Activated naive CD4-positive, alpha-beta T cell (primary cell): ENCODE measurements at places on chromosomes 16 and 17.

- no peak for DNase-seq
These were observed 211.4 kb downstream of the GRIN2A start for GRCh38 chr16:9970796-9971195.

DNA sequence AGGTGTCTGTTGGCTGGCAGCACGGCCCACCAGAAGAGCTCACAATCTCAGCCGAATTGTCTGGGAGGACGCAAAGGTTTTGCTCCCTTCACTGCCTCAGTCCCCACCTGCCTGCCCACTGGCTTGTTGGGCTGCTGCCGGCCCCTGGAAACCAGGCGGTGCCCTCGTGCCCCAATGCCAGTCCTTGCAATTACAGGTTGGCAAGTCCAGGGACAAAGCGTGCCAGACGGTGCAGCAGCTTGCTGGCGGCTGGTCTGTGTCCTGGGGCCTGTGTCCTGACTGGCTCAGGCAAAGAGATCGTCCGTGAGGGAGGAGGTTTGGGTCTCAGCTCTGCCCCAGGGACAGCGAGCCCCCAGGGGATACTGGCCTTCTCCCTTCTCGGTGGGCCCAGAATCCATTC lies 24.6 kb upstream of the SPNS2 start:
- DNase-seq: no peak

GRCh38 chr17:76262732-76263344 lies 2.3 kb upstream of the UBALD2 start:
- no peak for DNase-seq

DNA sequence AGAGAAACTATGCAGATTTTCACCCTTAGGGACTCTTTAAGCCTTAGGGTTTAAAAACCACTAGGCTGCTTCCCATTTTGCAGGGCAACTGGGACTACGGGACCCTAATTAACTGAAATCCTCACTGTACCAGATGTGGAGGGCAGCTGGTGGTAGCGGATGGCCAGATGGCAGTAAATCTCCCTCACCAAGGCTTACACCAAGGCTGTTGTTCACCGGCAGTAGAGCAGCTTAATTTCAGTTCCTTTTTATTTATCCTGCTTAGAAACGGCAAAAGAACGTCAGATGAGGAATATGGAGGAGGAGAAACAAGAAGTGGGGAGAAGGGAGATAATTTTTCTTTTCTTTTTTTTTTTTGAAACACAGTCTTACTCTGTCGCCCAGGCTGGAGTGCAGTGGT lies 6.5 kb downstream of the ABHD15 start:
- no peak for DNase-seq

DNA sequence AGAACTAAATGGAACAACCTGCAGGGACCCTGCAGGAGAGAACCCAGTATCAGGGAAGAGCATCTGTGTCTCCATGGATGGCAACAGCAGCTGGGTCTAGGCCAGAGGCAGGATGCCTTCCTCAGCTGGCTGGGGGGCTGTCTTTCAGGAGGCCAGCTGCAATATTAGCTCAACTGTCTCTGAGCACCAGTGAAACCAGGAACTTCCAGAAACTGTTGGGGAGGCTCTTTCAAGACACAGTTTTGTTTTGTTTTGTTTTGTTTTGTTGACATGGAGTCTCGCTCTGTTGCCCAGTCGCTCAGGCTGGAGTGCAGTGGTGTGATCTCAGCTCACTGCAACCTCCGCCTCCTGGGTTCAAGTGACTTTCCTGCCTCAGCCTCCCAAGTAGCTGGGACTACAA lies 7.6 kb downstream of the GPR142 start:
- DNase-seq: no peak

GRCh38 chr17:17485420-17485819 lies 8.6 kb downstream of the MED9 start:
- no peak for DNase-seq

- no peak for DNase-seq
These were observed 24.5 kb downstream of the KSR1 start for GRCh38 chr17:27480699-27481098.

DNA sequence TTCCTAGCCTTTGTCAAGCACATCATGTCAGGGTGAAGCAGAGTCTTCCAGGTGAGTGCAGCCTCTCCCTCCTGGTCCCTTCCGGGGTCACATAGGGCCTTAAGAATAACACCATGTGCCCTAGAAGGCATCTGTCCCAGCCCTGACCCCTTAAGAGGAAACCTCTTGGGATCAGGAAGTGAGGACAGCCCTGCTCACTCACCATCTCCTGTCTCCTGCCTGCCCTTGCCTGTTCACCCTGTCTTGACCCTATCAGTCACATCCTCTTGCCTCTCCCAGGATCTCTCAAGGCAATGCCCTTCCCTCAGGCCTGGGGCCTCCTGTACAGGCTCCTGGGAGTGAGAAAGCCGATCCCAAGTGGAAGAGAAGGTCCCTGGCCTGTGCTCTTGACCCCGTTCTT lies 13.9 kb downstream of the MYL4 start:
- no peak for DNase-seq

GRCh38 chr17:21467739-21468490 lies 91.8 kb downstream of the KCNJ12 start:
- no peak for DNase-seq

GRCh38 chr16:13835387-13835786 lies 84.6 kb upstream of the ERCC4 start:
- DNase-seq: no peak

GRCh38 chr16:84247331-84247730 lies 7.5 kb upstream of the KCNG4 start:
- no peak for DNase-seq

GRCh38 chr16:79297805-79298204 lies 302.7 kb downstream of the MAF start:
- DNase-seq: no peak

DNA sequence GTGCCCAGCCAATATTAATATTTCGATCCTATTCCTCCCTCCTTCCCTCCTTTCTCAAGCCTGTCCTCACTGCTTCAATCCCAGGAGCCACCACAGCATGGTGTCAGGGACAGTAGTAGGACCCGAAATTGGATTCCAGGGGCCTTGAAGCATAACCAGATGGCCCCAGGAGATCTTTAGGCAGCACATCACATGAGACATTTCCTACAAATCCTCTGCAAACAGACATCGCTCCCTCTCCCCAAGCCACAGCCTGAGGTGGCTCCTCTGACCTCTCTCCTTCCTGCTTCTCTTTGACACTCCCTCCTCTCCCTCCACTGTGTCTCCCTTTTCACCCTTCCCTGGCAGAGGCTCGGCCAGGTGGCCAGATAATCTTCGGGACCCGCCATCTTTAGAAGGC lies 76.6 kb downstream of the BMERB1 start:
- no peak for DNase-seq

GRCh38 chr17:63426917-63427308 lies 19.2 kb downstream of the CYB561 start:
- DNase-seq: no peak

- DNase-seq: no peak
These were observed 9.8 kb downstream of the SOCS3 start for GRCh38 chr17:78349891-78350642.

DNA sequence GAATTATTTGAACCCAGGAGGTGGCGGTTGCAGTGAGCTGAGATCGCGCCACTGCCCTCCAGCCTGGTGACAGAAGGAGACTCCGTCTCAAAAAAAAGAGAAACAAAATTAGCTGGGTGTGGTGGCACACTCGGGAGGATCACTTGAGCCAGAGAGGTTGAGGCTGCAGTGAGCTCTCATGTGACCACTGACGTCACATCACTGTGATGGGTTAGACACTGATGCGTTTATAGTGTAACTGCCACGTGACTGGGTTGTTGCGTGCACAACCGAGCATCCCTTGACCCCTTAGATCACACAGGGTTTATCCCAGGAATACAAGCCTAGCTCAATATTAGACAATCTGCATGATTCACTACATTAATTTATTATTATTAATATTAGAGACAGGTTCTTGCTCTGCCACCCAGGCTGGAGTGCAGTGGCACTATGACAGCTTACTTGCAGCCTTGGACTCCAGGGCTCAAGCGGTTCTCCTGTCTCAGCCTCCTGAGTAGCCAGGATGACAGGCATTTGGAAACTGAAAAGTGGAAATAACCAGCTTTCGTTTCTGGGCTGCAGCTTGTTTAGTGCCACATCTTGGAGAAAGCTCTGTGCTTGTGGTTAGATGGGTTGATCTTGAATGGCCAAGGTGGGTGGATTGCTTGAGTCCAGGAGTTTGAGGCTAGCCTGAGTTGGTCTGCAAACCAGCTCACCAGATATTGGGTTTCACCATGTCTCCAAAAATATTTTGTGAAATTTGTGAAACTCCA lies 26.4 kb upstream of the ABR start:
- DNase-seq: no peak

GRCh38 chr17:67502151-67502550 lies 125.1 kb downstream of the PITPNC1 start:
- no peak for DNase-seq

GRCh38 chr16:29141586-29142324 lies 156.9 kb downstream of the LAT start:
- no peak for DNase-seq
